Tongue (tissue), 3 donors: ENCODE measurements at places on chromosomes 11 and 22.

- peak; percentile 13 for DNase-seq
Measured at GRCh38 chr11:75673977-75674582, 5.2 kb upstream of the MAP6 start.

DNA sequence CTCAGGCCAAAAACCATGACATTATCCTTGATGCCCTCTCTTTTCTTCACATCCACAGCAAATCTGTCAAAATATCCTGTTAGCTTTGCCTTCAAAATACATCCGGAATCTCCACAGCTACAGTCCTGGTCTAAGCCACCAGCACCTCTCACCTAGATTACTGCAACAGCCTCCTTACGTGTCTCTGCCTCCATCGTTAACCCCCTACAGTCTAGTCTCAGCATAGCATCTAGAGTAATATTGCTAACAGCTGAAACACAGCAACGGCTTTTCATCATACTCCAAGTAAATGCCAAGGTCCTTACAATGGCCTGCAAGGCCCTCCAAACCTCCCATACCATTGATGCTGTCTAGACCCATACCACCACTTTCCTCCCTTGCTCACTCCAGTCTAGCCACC lies 4.4 kb downstream of the TSG101 start:
- no peak for DNase-seq

GRCh38 chr22:39206491-39206890 lies 38.3 kb downstream of the PDGFB start:
- DNase-seq = no peak

GRCh38 chr22:45670981-45671782 lies 452 bp upstream of the ATXN10 start:
- peak; percentile 19 for DNase-seq

- DNase-seq = no peak
Measured at GRCh38 chr22:17085277-17086181, 729 bp downstream of the IL17RA start.

- DNase-seq = no peak
Measured at GRCh38 chr11:2863276-2863618, 22.3 kb downstream of the CDKN1C start.

DNA sequence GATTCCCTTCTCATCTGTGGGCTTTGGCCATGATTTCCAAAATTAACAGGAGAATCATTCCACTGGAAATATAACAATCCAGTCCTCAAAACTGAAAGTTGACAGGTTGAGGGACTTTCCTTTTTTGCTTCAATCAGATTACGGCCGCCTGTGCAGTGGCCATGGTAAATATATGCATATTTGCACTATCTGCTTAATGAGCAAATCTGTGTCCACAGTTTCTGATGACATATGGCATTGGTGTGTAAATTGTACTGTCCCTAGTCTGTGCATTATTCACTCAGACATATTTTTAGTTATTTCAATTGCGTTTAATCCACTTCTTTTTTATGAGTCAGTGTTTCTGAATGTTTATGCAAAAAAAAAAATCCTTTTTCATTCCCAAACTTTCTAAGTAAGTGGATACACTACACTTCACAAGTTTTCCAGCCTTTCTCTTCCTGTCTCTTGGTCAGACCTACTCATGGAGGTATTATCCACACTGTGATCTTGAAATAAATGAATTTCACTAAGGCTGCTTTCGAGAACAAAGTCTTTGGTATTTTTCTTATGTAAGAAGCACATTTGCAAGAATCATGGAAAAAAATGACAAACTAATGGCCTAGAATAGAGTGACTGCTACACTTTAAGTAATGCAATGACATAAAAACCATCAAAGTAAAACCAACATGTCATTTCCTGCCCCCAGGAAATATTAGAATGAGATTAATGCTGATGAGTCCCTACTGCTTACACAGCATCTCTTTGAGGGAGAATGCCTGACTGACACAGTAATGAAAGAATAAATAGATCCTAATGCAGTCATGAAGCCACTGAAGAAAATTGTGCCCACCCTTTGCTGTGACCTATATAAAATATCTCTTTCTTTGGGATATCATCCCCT lies 76.4 kb upstream of the MTNR1B start:
- DNase-seq = no peak

- DNase-seq = no peak
Measured at GRCh38 chr11:94030059-94030458, 8.9 kb downstream of the HEPHL1 start.
